ENCODE measurements at places on chromosomes 16 and 17.

DNA sequence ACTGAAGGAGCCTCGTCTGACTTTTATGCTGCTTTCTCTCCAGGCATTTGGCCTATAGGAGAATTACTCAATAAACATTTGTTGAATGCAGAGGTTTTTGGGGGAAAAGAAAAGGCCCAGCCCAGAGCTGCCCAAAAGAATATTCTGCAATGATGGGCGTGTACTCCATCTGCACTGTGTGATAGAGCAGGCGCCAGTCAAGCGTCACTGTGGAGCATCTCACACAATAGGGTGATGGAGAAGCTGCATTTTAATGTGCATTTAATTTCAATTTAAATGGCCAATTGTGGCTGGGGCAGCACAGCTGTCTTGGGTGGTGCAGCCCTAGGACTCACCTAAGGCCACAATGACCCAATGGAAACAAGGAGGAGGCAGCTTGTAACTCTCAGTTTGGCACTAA is 20.6 kb downstream of the GLYR1 start:
- DNase-seq, result no peak

- no peak for DNase-seq
Observed at GRCh38 chr17:81511554-81511803, 1.1 kb downstream of the ACTG1 start.

GRCh38 chr17:80796430-80796861 is 195.2 kb upstream of the CHMP6 start:
- no peak for DNase-seq

- DNase-seq, result no peak
Observed at GRCh38 chr17:71437166-71437565, 683.7 kb upstream of the SOX9 start.

DNA sequence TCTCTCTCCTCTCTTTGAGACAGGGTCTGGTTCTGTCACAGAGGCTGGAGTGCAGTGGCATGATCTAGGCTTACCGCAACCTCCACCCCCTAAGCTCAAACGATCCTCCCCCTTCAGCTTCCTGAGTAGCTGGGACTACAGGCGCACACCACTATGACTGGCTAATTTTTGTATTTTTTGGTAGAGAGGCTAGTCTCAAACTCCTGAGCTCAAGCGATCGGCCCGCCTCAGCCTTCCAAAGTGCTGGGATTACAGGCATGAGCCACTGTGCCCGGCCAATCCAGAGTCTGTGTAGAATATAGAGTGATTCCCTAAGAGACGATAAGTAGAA is 65.8 kb upstream of the RPH3AL start:
- no peak for DNase-seq

DNA sequence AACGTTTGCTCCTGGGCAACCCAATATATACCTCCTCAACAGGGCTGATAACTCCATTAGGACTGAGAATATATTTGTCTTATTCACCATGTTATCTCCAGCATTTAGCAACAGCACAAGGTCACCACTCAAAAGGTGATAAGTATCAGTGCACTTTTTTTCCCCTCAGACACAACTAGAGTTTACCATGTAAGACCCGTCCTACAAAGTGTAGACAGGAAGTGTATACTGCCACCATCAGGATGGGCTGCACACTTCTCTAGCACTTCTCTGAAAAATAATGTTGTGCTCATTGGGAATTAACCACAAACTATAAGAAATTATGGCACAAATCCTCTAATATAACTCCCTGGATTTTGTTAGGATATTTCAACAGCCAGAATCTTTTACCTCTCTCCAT is 5.7 kb upstream of the VAT1L start:
- no peak for DNase-seq

DNA sequence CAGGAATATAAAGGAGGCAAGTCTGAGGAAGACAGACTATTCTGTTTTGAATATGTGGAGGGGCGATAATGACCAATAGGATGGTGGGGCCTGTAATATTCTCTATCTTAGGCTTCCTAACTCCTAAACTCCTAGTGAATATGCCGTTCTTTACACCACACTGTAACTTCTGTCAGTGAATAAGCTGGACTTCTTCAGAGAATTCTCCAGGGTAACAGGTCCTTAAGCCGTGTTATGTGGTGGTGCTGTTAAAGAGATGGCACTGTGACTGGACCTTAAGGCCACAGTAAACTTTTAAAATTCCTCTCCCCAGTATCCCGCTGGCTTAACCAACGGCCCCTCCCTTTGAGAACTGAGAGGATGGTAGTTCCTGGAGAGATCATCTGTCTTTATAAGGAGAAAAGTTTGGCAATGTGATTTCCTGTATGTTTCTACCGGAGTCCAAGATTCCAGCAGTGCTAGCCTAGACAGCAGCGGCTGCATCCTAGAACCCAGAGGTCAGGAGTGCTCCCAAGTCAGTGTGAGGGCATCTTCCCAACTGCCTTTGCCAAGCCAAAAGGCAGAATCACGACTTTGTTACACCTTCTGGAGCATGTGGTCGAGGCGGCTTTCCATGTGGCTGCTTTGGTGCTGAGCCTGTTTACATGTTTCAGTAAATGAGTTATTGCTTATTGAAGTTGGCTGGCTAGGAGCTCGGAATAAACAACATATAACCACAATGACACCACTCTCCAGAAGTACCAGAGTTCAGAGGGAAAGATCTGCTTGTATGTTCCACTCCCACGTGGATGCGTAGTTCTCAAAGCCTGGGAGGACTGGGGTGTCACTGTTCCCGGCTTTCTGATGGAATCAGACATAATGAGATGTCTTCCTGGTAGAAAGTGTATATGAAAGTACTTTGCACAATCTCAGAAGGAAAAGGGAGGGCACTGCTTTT is 41.0 kb downstream of the TUBD1 start:
- DNase-seq, result no peak
